ENCODE measurements at places on chromosomes 1 and 21.

GRCh38 chr1:205782627-205783432 lies 7.5 kb upstream of the RAB29 start:
- no peak for DNase-seq

DNA sequence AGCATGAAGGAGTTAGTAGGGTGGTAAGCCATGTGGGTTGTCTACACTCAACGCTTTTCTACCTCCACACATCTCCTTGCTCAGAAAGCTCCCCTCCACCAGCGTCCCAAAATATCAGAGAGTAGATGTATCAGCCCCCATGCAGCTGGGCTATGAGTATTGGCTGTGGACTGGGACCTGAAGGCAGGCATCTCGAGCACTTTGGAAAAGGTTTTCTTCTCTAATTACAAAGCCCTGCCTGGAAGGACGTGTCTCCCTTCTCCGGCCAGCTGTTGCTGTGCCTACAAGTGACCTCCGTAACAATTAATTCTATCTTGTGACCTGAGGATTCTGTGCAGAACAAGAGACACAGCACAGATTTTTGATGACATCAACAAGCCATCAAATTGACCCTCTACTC lies 142.0 kb upstream of the RUNX1 start:
- DNase-seq: no peak

- DNase-seq: no peak
Measured at GRCh38 chr1:100184536-100184935, 6.5 kb upstream of the LRRC39 start.

DNA sequence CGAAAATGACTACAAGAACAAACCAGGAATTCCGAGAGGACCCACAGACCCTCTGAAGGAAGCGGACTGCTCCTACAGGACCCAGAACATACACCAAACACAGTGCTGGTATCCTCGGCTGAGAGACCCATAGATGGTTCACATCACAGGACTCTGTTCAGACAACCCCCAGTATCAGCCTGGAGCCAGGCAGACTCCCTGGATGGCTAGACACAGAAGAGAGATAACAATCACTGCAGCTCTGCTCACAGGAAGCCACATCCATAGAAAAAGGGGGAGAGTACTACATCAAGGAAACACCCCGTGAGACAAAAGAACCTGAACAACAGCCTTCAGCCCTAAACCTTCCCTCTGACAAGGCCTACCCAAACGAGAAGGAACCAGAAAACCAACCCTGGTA lies 434.0 kb upstream of the NR5A2 start:
- DNase-seq: no peak

DNA sequence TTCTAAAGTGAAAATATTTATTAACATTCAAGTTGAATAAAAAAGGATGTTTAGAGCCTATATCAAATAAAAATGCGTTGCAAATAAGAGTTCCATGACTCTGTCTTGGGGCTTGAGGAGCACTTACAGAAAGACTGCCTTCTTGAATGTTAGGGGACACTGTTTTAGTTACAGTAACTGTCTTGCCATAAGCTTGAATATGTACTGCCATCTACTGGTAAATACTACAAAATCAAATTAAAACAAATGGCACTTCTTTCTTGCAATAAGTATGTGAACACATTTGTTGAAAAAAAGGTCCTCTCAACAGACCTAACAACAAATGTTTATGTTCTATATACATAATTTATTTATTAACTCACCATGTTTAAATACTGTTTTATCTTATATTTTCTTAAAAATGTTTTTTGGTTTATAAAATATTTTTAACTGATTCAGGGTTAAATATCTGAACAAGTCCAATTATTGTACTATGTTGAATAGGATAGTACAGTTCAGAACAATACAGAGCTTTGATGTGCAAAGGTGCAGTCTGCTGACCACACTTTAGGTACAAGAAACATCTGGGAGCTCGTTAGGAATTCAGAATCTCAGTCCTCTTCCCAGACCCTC lies 199.5 kb downstream of the LRRIQ3 start:
- peak; percentile 10 for DNase-seq

- DNase-seq: peak; percentile 39
Measured at GRCh38 chr1:40394491-40395172, 21.1 kb downstream of the SMAP2 start.

DNA sequence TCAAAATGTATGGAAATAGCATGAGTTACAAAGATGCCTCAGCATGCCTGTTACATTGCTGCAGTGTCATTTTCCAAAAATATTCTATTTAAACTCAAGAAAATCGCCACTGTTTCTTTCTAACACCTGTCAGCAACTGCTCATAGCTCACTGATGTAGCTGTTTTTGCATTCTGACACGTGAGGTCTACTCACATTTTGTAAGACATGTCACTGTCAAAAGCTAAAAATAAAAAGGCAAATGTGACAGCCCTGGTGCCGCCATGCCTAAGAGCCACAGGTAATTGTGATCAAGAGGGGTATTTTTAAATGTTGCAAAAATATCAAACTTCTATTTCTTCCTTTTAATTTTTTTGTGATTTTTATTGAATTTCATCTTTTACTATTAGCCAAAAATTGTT lies 556.2 kb upstream of the TMPRSS15 start:
- no peak for DNase-seq

GRCh38 chr21:15241997-15242736 lies 177.4 kb upstream of the NRIP1 start:
- no peak for DNase-seq

DNA sequence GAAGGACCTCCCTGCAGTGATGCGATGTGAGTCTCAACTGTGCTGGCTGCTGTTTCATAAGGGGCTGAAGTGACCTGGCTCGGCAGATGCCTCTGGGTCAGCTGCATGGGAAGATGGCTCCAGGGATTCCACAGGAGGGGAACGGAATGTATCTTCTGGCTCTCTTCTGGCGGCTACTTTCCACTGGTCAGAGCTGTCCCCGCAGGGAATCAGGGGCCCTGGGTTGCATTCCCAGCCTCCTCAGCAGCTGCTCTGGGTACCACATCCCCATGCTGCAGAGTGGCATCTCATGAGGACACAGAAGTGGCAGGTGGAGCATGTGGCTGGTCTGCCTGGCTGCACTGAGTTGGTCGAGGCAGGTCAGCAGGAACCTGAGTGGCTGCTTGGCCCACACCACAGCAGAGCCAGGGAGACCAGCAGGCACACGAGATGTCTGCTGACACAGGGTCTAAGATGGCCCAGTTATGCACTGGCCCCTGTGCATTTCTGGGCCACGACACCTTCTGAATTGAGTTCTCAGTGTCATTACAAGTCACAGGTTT lies 42.8 kb downstream of the POFUT2 start:
- DNase-seq: no peak

- no peak for DNase-seq
Measured at GRCh38 chr21:27306206-27306605, 339.3 kb upstream of the ADAMTS5 start.

DNA sequence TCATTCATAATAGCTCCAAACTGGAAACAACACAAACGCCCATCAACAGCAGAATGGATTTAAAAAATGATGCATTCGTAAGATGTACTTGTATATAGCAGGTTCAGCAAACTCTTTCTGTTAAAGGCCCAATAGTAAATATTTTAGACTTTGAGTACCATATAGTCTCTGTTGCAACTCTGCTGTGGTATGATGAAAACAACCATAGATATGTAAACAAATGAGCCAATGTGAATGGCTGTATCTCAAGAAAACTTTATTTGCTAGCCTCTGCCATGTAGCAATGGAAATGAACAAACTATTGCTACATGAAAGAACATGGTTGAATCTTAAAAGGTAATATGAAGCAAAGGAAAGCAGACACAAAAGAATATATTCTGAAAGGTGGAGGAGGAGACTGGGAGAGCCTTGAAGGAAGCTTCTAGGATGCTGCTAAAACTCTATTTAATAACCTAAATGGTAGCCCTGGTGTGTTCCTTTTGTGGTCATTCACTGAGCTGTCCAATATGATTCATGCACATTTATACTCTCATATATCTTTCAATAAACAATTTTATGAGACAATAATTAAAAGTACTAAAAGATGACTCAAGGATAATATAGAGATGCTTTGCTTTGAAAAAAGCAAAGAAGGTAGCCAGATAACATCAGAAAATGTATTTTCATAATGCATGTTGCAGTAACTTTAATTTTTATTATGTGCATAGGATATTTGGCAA lies 29.1 kb upstream of the FMO3 start:
- no peak for DNase-seq

DNA sequence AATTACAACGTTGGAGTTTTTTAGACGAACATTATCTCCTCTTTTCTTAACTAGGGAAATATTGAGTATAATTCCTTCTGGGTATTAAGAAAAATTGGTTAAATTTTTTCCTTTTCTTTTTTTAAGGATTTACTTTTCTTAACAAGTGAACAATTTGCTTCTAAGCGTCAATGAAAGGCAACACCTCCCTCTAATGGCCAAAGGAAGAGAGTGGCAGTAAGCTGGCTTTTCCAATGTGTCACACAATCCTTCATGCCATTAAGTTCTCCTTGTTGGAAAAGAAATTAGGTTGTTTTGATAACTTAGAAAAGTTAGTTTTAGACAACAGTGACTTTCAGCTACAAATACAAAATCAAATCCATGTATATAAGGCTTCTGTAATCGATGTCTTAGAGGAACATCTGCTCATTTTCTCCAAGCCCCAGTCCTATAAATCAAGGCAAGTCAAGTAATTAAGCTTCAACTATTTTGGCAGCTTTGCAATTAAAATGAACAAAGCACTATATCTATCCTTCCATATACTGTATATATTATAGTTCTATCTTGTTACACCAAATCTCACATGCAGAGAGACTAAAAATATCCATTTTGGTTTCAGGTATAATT lies 62.8 kb downstream of the EDEM3 start:
- DNase-seq: no peak

DNA sequence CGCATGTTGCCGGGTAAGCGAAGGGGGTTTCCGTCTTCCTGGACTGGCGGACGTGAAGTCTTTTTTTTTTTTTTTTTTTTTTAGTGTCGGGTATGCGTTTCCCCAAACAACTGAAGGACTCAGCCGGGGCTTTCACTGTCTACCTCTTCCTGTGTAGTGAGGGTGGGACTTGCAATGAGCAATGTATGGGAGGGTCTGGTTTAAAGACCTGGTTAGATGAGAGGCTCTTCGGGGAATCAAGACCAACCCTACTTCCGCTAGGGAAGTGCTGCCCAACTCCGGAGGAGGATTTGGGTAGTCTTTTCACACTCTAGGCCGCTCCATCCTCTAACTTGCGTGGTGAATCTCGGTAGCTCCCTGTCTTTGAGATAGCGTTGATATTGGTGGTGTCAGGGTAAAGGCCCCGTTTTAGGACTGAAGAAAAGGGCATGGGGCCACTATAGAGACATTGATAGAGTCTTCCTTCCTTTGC lies 754 bp downstream of the PRRC2C start:
- peak; percentile 40 for DNase-seq

GRCh38 chr21:31186916-31187315 lies 148.6 kb upstream of the KRTAP19-8 start:
- DNase-seq: no peak

DNA sequence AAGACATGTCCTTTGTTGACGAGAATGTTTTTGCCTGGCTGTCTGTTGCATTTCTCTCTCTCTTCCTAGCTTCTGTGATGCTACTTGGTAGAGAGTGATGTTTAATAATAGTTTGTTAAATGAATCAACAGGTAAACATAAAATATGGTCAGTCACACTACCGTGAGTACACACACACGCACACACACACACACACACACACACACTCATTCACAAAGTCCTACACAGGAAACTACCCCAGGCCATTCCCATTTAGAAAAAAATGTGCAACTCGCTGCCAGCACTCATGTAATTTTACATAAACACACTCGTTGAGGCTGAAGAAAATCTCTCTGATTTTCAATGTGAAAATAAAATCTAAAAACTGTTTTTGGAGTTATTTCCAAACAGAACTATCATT lies 38.7 kb downstream of the RUNX1 start:
- DNase-seq: no peak

- no peak for DNase-seq
Measured at GRCh38 chr21:14452031-14452726, 69.2 kb upstream of the HSPA13 start.

- no peak for DNase-seq
Measured at GRCh38 chr1:200783926-200784325, 45.2 kb downstream of the CAMSAP2 start.

DNA sequence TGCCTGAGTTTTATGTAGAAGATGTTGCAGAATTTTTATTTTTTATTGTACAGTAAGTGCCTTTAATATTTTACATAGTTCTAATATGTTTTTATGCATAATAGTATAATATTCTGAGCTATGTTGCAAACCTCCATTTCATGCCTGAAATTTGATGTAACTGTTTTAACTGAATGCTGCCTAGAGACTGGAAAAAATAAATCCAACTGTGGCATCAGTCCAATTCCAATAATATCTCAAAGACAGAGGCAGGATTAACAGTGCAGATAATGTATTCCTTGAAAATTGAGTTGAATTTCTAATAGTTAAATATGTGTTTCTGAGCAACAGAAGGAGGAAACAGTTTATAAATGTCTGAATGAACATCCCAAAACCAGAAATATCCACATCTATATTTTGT lies 61.1 kb upstream of the KIF1B start:
- DNase-seq: no peak

GRCh38 chr1:94887603-94888171 lies 39.2 kb downstream of the CNN3 start:
- DNase-seq: no peak

DNA sequence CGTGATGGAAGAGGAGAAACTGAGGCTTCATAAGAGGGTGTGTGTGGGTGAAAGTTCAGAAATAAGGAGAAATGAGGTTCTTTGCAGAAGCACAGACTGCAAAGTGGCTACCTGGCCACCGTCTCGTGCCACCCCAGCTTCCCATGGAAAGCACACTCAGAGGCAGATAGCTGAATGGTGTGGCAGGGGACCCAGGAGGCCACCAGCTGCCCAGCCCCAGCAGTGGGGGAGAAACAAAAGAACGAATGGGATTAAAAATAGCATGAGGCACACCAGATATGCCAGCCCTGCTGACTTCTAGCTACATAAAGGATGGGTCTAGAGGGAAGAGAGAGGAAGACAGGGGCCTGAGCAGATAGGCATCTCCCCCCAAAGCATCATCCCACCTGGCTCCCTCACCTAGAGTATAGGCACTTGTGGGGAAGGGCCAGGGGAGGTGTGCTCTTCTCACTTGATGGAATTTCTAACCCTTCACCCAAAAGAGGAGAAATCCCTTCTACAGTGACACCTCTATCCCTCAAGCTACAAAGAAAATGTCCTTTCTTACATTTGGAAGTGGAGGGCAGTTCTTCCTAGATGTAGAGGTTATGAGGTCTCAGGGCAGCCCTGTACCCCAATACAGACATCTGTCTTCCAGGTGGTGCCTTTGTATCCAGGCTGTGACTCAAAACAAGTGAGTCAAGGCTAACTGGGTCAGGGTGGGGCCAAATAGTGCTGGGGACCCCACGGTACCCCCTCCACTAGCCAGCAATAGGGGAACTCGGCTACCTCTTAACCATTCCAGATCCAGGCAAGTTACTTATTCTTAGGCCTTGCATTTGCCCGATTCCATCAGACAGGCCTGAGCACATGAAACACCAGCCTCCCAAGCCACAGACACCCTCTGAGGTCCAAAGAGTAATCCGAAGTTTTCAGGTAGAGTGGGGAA lies 3.5 kb downstream of the HDGF start:
- DNase-seq: no peak

GRCh38 chr1:243294723-243295121 lies 38.9 kb downstream of the SDCCAG8 start:
- DNase-seq: no peak

Measured in GM13977 (cell line).